NB4 (cell line): ENCODE measurements at places on chromosomes 2 and 18.

DNA sequence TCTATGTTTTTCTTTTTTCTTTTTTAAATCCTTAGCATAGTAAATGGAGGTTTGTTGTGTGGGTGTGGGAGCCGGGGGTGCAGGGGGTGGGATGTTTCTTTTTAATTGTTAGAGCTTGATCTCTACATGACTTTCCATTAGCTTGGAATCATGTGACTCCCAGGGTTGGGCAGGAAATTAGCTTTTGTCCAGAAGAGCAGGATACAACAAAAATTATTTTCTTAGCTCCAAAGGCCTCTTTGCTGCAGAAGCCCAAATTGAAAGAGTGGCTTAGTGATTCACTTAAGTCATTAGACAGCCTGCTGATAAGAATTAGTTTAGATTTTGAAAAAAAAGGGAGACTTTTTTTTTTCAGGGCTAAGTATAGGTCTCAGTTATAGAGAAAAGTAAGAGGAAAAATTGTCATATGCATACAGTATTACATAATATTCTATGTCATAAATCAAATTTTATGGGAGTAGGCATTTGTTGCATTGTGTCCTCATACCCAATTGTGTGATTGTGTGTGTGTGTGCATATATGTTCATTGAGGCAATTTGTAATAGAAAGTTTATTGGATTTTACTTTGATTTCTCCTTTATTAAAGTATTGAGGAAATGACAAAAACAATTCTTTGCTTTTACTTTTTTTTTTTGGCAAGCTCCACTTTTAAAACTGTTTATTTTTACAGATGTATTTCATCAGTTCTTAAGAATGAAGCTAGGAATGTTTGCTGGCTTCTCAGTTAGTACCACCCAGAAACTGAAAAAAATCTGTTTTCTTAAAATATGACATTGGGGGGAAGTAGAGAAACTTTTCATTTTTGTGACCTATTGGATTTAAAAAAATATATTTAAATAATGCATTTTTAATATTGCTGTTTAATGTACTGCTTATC is 47.4 kb downstream of the TSPYL6 start:
- DNase-seq = no peak

DNA sequence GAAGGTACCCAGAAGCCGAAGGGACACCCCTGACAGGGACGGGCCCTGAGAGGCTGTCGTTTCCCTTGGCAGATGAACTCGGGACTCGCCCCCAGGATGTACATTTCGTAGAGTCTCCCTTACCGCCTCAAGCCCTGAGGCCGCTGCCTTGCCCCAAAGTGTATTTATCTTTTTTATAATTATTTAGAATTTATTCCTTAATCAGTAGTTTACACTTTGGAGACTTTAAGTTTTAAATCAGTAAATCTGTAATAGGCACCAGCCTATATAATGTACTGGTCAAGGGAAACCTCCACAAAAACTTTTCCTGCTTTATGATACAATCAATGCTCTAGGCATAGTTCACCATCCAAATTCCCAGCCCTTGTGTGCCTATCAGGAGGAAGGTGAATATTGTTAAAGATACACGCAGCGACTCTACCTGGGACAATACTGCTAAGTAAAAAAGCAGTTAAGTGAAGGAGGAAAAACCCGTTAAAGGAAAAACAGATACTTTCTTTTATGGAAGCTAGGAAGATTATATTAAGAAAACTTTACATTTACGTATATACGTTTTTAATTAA is 848 bp downstream of the VRK2 start:
- no peak for DNase-seq

- no peak for DNase-seq
Measured at GRCh38 chr2:112152476-112153178, 14.4 kb downstream of the FBLN7 start.

DNA sequence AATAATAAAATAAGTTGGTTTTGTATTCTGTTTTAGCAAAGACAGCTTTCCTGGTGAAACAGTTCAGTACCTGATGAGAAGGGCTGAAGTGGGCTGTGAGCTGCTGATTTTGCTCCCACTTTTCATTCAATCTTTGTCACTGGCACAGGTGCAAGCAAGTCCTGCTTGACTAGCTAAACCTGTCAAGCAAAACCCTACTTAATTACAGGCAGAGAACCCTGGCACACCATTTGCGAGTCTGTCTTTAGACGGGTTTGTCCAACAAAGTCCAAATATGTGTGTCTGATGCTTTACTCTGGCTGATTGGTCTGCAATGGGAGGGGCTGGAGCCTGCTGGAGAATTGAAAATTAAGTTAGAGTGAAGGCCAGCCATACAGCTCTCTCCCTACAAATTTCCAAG is 267.2 kb downstream of the EPHA4 start:
- DNase-seq = no peak

DNA sequence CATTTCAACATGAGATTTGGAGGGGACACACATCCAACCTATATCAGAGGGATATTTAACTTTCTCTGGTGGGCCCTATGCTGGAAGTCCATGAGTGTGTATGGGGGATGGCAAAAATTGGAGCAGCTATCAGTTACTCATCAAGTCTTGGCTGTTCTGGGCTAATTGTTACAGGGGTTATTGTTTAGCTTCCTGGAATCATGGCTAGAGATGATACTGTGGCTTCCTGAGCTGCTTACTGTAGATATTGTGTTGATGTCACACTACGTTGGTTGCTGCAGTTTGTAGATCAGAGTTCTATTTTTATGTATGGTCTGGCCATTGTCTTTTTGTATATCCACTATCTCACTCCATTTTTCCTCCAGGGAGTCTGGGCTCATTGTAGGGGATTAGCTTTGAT is 20.9 kb upstream of the IL1R2 start:
- no peak for DNase-seq

- no peak for DNase-seq
Measured at GRCh38 chr2:204611017-204611631, 65.8 kb downstream of the PARD3B start.
